ENCODE measurements at places on chromosomes 12 and 14.

GRCh38 chr12:112198120-112198733, 72.9 kb downstream of the TRAFD1 start:
- peak; percentile 71 for DNase-seq

GRCh38 chr12:120677765-120678473, 9.0 kb upstream of the MLEC start:
- peak; percentile 30 for DNase-seq

- DNase-seq: no peak
Measured at GRCh38 chr14:88310449-88310848, 12.6 kb downstream of the KCNK10 start.

DNA sequence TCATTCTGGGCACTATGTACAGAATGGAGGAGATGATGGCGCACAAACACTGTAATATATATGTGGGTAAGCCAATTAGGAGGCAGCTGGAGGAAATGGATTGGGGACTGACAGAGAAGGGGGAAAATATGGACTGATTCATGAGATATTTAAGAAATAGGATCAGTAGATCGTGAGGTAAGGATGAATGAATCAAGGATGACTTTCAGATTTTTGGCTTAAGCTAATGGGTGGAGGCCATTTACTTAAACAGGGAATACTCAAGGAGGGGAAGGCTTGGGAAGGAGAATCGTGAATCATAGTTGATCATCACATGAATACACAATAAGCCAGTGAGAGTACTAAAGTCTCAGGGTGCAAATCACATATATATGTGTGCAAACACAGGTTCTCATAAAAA, 11.2 kb upstream of the GNPNAT1 start:
- no peak for DNase-seq

- DNase-seq: no peak
Measured at GRCh38 chr12:7139200-7139599, 9.0 kb downstream of the CLSTN3 start.

DNA sequence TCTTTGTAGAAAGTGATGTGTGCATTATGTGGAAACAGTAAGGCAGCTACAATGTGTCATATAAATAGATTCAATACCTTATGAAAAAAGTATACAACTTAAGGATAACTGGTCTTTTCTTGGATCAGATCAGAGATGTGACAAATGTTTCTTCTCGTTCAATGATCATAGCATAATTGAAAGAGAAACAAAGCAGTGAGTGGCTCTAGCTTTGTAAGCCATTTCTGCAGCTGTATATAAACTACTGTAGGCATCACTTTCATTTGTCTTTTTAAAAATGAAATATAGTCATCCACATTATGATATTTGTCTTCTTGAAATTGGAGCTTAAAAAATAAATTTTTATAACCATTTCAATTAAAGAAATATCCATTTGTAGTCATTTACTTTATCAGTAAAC, 63.8 kb upstream of the LMO3 start:
- DNase-seq: no peak

DNA sequence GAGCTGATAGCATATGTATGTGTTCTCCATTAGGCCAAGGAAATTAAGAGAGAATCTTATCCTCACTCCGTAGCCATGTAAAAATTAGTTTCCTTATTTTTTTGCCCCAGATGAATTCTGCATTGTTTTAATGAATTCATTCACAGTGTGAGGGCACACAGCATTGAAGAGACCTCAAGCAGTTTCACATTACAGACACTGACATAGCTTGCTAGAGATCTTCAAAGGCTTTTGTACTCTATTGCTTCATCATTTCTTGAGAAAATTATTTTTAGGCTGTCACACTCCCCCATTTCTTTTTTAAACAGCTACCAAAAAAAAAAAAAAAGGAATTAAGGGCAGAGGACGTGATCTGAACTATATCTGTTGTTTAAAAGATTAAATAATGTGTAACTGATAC, 251.1 kb downstream of the BCAT1 start:
- no peak for DNase-seq

- DNase-seq: no peak
Measured at GRCh38 chr14:80699861-80700260, 241.7 kb downstream of the CEP128 start.

DNA sequence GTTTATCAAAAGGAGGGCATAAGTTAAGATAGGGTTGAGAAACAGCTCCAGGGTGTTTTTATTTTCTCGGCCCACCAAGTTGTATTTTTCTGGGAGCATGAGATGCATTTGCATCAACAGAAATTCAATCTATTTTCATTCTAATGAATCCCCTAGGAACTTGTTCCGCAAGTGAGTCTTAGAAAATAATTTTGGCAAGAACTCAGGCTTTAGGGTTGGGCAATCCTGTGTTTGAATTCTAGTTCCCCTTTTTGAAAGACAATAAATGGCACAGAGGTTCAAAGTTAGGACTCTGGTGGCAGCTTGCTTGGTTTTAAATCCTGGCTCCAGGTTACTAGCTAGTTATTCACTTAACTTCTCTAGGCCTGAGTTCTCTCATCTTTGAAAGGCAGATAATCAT, 23.7 kb downstream of the SLC5A8 start:
- DNase-seq: no peak

GRCh38 chr14:65352964-65353530, 59.5 kb upstream of the FUT8 start:
- peak; percentile 37 for DNase-seq

GRCh38 chr14:59961518-59962062, 41.6 kb downstream of the LRRC9 start:
- DNase-seq: no peak

- DNase-seq: no peak
Measured at GRCh38 chr12:14873440-14874185, 12.0 kb downstream of the MGP start.

DNA sequence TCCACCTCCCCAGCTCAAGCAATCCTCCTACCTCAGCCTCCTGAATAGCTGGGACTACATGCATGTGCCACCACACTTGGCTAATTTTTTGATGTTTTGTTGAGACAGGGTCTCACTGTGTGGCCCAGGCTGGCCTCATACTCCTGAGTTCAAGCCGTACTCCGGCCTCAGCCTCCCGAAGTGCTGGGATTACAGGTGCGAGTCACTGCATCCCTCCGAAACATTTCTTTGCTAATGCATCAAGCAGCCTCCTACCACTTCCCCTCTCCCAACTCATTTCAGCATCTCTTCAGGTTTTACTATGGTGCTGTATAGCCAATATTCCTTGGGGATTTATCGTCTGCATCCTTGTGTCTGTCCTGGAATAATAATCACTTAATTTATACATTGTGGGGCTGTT, 2.3 kb upstream of the SLC22A17 start:
- no peak for DNase-seq

- no peak for DNase-seq
Measured at GRCh38 chr14:39812532-39813320, 380.5 kb upstream of the FBXO33 start.

GRCh38 chr12:113658006-113658655, 186.5 kb upstream of the LHX5 start:
- DNase-seq: no peak

GRCh38 chr14:21231020-21231652, 38.1 kb downstream of the HNRNPC start:
- no peak for DNase-seq

- DNase-seq: no peak
Measured at GRCh38 chr14:30221546-30221945, 293.9 kb upstream of the PRKD1 start.

GRCh38 chr12:105729926-105730325, 399.4 kb downstream of the C12orf75 start:
- no peak for DNase-seq
